Skeletal muscle cell (primary cell): ENCODE measurements at places on chromosomes 3 and 15.

- no peak for DNase-seq
These were observed 16.4 kb downstream of the C3orf18 start for GRCh38 chr3:50551054-50551659.

DNA sequence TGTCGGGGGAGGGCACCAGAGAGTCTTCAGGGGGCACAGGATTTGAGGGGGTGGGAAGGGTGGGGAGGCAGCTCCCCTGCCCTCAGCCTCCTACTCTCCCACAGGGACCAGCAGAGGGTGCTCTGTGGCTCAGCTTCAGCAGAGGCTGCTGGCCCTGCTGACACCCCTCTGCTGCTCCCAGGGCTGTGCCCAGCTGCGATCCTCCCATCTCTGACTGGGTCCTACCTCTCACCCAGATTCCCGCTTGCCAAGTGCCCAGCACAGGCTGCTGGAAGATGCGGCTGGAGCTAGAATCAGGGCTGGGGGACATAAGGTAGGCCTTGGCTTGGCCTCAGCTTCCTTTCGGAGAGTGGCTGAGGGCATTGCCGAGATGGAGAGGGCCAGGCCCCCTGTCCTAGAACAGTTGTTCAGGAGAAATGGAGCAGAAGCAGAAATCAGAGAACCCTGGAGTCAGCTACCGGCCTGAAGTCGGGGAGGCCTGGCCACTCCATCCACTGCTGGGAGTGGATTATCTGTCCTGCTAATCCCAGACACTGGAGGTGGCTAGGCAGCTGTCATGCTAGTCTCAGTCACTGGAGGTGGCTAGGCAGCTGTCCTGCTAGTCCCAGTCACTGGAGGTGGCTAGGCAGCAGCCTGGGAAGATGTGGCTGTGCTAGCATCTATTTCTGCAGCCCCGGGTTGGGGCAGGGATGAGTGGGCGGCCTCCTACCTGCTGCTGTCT is 3.9 kb downstream of the GRM2 start:
- no peak for DNase-seq

GRCh38 chr15:99706557-99707303 is 26.5 kb downstream of the LYSMD4 start:
- DNase-seq, result no peak

- no peak for DNase-seq
These were observed 84.4 kb upstream of the MEX3B start for GRCh38 chr15:82130248-82130647.

DNA sequence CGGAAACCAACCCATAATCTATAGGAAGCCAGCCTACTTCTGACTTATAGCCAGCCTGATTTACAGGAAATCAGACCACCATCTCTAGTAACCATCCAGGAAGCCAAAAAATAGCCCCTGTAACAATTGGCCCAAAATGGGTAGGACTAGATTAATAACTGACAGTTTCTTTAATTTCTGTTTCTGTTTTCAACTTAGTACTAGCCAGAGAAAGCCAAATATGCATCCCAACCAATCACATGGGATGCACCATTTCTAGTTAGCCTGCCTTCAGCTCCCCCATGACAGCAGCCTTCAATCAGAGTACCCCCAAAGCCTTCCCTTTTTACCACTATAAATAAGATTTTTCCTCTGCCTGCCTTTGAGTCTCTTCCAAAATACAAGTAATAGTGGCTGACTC is 239.1 kb upstream of the GADL1 start:
- no peak for DNase-seq

DNA sequence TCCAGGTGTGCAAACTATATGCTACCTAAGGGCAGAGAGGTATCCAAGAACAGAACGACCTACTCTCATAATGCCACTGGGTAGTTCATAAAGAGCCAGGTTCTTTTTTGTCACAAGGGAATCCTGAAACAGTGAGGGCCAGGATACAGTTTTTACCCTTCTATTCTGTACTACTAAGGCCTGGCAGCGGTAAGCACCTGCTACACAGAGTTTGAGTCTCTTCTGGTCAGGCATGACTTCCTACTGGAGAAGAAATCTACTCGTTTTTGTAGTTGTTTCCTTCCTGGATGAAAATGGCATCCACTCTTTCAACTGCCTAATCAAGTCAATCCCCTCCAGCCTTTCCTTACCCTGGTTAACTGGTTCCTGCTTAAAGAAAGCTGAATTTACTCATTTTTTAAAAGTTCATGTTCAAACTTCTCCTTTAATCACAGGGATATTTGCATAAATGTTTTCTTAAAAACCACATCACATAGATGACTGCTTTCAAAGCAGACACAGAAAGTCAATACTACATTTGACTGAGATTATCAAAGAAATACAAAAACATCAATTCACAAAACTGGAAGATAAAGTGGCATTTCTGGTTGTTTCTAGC is 40.0 kb downstream of the MAP4 start:
- DNase-seq, result no peak

GRCh38 chr15:63506537-63507035 is 2.2 kb downstream of the USP3 start:
- DNase-seq, result no peak

- DNase-seq, result no peak
These were observed 31.1 kb downstream of the DNAJC13 start for GRCh38 chr3:132448216-132448961.

- peak; percentile 13 for DNase-seq
These were observed 96.5 kb downstream of the FSIP1 start for GRCh38 chr15:39685999-39686613.

GRCh38 chr15:40358471-40359353 is 693 bp downstream of the DISP2 start:
- DNase-seq, result no peak

GRCh38 chr3:160226026-160226907 is 1.0 kb downstream of the C3orf80 start:
- DNase-seq, result no peak

DNA sequence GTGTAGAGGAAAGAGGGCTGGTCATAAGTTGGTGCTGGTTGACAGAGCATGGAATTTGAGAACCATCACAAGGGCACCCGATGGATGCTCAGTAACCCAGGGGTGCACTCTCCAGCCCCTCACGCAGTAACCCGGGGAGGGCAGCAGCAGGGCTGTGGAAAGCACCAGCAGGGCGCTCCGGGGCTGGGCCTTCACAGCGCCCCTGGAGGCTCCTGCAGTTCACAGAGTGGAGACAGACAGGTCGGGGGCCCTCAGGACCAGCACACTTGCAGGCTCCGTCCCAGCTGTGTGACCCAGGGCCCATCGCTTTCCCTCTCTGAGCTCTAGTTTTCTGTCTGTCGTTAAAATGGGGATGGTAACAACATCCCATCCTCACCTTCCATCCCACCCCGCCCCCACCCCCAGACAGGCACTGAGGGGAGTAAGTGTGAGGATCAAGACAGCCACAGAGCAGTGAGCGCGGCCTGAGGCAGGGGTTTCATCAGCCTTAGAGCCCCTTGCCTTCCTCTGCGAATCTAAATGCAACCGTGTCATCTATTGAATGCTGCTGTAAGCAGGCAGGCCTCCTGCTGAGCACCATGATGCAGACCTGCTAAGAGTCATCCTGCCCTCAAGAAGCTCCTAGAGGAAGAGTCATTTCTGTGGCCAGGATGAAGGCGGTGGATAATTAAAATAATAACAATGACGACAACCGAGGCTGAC is 90.2 kb upstream of the LINGO1 start:
- no peak for DNase-seq

GRCh38 chr15:93089727-93090305 is 805 bp upstream of the RGMA start:
- DNase-seq, result no peak

GRCh38 chr3:12620729-12621128 is 43.2 kb downstream of the RAF1 start:
- no peak for DNase-seq

DNA sequence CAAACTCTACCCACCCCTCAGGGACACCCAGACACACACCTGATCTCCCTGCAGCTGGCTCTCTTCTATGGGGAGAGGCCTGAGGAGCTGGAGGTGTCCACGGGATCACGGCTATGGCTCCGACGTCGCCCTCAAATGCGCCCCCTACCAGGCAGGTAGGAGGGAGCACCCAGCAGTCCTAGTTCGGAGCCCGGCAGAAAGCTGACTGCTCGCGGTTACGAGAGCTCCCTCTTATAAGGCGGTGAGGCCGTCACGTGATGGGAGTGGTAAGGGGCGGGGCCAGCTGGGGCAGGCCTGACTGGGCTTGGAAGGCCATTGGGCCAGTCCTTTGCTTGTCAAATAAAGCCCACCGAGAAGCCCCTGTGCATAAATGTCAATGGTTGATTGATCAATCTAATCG is at the start of gene PRR20G:
Gene PRR20G, minus strand, starts transcription at position 207 of the 400 bp plus-strand sequence. CDS start 681 bp downstream, outside the sequence.
- no peak for DNase-seq

DNA sequence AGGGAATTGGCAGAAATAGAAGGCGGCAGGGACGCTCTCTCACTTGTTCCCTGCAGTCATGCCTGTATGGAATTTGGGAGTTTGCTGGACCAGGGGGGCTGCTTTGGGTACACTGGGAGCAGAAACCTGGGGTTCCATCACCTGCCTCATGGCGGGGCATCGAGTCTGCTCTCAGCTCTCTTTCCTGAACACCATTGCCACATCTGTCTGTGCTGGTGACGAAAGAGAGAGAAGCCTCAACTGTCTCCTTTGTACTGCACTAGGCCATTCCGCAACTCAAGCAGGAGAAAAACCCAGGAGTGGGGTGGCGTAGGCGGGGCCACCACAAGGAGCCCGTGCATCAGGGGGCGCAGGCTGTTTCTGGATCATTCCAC is 14.0 kb downstream of the TMEM158 start:
- DNase-seq, result no peak
